ENCODE measurements at places on chromosomes 3 and 15.

- no peak for DNase-seq
Measured at GRCh38 chr3:23459889-23460546, 256.9 kb downstream of the UBE2E2 start.

DNA sequence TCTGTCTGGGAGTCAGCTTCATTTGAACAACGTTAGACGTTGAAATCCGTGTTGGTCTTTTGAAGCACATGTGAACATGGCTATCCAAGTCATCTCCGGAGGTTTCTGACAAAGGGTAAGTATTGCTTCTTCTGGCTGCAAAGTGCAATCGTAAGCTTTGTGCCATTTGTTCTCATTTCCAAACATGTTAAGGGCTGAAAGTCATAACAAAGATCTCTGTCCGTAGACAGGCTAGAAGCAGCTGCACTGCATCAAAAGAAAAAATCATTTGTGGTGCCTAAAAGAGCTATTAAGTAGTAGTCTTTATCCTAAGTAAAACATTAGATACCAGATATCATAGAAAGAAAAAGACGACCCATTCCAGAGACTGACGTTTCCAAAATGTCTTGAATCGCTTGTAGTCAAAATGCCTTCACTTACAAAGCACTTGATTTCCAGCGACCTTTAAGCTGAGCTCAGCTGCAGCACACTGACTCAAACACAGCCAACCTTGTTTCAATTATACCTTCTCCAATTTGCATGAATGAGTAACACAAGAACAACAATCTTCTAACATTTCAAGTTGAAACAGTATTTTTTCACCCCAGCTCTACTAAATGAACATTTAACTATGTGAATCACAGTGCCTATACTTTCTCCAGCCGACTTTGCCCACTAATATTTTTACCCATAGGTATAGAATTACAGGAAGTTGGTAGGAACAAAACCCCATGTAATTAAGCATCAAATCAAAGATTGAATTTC lies 76.6 kb downstream of the NEDD4 start:
- no peak for DNase-seq

DNA sequence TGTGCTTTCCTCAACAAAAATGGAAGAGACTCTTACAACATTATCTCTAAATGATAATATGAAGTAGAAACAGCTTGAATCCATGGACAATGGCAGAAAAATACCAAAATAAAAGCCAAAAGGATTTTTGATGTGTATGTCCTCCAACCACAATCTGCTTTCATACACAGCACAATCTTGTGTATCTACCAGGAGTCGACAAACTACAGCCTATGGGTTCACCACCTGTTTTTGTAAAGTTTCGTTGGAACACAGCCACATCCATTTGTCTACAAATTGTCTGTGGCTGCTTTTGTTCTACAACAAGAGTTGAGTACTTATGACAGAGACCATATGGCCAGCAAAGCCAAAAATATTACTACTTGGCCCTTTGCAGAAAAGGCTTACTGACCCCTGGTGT lies 88.7 kb upstream of the UBE2E2 start:
- no peak for DNase-seq

DNA sequence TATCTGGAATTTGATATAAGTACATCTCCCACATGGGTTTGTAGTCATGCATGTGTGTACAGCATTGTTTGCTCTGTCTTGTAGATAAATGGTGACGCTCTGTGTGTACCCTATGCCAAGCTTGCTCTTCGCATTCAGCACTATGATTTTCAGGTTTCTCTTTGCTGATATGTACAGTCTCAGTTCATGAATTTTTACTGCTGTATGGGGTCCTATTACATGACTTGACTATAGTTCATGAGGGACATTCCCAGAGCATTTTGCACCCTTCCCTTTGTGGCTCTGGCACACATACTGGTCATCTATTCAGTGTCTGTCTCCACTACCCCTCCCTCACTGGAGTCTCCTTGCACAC lies 132.7 kb downstream of the EEFSEC start:
- DNase-seq, result no peak

- DNase-seq, result no peak
Measured at GRCh38 chr3:172112734-172113120, 73.3 kb downstream of the FNDC3B start.

DNA sequence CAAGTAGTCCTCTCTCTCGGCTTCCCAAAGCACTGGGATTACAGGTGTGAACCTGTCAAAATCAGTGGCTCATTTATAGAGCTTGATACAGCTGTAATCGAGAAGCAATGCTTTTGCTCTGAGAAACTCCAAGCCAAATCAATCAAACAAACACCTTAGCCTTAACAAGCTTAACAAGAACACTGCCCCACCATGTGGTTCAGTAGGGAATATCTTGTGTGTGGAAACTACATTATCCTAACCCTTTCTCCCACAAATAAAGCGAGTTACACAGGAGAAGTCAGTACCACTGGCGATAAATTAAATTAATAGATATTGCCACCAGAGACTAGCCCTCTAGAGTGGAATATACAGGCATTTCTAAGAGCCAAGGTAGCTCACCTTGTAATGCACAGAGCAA lies 13.9 kb downstream of the CDAN1 start:
- no peak for DNase-seq

GRCh38 chr15:72198356-72199204 lies 993 bp upstream of the GRAMD2A start:
- DNase-seq, result no peak

GRCh38 chr3:94775746-94776145 lies 712.9 kb downstream of the NSUN3 start:
- no peak for DNase-seq

- DNase-seq, result no peak
Measured at GRCh38 chr3:36842275-36842674, 77.9 kb upstream of the DCLK3 start.

- no peak for DNase-seq
Measured at GRCh38 chr15:30953183-30953582, 38.2 kb downstream of the MTMR10 start.

- no peak for DNase-seq
Measured at GRCh38 chr3:64190517-64191515, 34.5 kb downstream of the PRICKLE2 start.

GRCh38 chr3:160477750-160478149 lies 28.2 kb upstream of the TRIM59 start:
- DNase-seq, result no peak

DNA sequence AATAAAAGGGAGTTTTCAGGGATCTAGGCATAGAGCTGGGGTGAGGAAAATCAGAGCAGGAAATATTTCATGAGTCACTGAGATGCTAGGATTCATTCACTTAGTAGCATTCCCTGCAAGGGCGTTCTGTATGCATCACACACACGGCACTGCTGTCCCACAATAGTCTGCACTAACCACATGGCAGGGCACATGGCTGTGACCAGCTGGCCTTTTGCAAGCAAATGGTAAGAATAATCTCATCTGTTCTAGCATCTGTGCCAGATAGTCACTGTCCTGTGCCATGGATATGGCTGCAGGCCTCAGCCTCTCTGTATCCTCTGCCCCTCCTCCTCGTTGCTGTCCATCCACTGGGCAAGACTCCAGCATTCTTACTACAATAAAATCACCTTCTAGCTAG lies 37.8 kb downstream of the BOC start:
- no peak for DNase-seq

DNA sequence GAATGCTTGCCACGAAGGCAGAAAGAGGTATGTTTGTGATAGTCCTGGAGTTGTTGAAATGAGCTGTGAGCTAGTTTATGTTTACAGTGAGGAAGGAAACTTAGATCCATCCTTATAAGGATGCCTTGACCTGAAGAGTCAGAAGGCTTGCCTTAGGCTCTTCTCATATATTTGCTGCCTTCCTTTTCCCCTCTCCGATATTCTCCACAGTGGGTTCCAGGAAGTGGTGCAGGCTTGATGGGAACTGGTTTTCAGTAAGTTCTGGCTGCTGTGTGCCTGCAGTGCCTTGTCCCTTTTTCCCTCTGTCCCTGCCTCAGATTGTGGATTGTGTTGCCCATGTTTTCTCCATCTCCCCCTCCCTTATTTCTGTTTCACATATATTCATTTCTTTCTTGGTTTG lies 287.3 kb upstream of the UBE2E1 start:
- DNase-seq, result no peak

- peak; percentile 22 for DNase-seq
Measured at GRCh38 chr3:169149349-169149890, 514.1 kb downstream of the MECOM start.

DNA sequence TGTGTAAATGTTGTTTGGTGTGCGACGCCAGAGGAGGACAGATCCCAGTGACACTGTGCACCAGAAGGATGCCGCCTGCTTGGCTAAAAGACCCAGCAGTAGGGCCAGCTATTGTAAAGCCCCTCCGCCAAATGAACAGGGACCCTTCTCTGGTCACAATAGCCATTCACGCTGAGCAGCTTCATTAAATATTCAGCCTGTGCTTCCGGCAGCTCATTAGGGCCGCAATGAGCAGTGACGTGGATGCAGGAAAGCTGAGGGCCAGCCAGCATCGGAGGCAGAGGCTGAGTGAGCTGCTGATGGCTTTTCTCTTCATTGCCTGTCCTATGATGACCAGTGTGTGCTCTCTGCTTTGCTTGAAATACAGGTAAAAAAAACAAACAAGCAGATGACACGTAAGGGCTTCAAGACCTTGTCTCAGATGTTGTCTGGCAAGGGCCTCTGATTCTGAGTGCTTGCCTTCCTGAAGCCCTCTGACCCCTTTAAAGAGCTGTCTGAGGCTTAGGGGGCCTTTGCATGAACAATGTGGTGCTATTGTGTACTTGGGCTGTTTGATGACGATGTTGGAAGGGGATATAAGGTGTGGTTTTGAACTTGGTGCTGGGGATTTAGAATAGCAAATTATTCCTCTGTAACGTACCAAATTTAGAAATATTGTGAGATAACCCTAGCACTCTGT lies 130.4 kb downstream of the FEZF2 start:
- no peak for DNase-seq

- DNase-seq, result no peak
Measured at GRCh38 chr3:58529516-58530353, 7.3 kb downstream of the ACOX2 start.

DNA sequence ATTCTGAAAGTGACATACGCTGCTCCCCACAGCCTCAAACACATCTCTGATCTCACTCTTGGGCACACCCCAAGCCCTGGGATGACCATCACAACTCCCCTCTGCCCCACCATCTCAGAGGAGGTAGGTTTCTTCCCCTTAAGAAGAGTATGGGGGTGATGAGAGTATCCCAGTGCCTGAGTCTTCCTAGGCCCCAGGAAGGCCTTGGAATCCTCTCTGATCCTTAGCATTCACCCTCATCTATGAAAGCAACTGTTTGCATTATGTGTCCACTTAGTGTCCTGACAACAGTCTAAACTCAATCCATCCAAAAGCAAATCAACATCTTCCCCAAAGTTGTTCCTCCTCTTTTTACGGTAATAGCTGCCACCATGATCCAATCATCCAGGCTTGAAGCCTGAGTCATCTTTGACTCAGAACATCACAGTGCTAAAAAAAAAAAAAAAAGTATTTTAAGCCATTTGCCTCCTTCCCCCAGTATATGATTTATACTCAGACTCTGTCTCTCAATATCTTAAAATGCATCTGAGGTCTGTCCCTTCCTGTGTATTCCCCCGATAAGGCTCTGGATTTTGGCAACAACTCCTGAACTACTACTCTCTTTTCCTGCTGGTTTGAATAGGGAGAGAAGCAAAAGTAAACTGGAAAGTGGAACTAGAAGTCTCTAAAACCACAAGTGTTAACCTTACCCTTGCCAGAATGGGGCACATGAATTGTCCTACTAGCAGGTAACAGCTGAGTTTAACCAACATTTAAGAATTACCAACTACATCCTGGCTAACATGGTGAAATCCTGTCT lies 22.5 kb downstream of the POPDC2 start:
- no peak for DNase-seq

DNA sequence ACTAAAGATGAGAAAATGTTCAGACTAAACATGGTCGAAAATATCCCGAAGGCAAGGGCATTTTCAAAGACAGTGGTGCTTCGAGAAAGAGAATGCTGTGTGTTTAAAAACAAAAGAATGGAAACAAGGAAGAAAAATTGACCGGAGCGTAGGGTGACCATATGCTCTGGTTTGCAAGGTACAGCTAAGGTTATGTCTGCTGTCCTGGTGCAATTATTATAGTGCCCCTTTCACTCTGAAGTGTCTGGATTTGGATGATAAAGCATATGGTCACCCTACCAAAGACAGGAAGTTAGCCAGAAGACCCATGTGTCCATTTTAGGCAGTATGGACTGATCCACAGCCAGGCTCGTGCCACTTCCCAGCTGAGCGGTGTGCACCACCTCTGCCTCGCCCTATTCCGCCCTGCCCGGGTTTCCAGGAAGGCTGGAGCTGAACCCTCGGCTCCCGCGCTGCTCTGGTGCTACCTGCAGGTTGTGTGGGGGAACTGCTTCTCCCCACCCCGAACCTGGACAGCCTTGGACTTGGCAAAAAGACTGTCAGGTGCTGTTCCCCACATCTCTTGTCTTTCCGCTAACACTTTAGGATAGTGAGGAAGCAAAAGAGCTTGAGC lies 25.2 kb downstream of the GOLGA6D start:
- DNase-seq, result no peak

GRCh38 chr15:73240866-73241499 lies 127.8 kb downstream of the HCN4 start:
- DNase-seq, result peak; percentile 34

GRCh38 chr3:64329037-64329436 lies 103.8 kb upstream of the PRICKLE2 start:
- DNase-seq, result no peak

- no peak for DNase-seq
Measured at GRCh38 chr3:98991393-98991792, 89.9 kb upstream of the DCBLD2 start.

GRCh38 chr15:81531109-81531592 lies 157.1 kb upstream of the TMC3 start:
- DNase-seq, result no peak

- DNase-seq, result no peak
Measured at GRCh38 chr3:3847994-3848922, 49.0 kb downstream of the LRRN1 start.

DNA sequence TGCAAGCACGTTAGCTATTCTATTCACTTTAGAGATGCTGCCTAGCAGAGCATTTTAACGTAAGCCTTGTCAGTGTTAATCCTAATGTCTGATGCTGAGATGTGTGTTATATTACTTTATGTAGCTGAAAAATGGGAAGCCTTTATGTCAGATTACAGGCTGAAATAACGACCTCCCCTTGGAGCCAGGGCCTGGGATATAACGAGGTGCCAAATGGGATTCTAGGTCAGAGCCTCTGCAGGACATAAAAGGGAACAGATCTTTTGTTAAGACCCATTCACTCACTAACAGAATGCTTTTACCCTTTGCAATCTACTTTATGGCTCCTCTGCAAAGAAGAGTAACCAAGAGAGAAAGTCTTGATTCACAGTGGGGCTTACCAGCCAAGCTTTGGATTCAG lies 815.5 kb upstream of the CFAP20DC start:
- no peak for DNase-seq
